ENCODE measurements at places on chromosomes 2 and 18.
A peak's percentile ranks its signal among the peaks of the same experiment; 100 is the strongest.

DNA sequence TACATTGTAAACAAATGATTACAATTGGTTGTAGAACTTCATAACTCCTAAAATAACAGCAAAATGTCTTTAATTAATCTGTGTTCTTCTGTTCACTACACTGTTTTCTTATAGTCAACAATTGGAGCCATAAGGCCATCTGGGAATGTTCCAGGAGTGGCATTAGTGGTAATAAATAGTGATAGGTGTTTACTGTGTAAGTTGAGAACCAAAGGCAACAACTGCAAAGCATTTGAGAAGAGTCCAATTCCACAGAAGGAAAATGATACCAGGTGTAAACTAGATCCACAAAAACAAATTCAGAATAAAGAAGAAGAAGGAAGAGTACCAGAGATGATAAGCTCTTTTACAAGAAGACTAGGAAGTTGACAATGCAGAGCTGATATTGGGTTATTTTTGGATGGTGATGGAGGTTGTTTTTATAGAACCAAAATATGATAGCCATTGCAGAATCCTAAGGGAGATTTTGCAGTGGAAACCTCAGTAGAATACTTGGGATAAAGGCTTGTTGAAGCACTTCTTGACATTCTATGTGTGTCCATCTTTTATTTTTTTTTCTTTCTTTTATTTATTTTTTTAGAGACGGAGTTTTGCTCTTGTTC, 52.9 kb downstream of the ANTXR1 start:
- no peak for DNase-seq

- DNase-seq: no peak
Observed at GRCh38 chr2:29743516-29743915, 177.9 kb downstream of the ALK start.

- DNase-seq: no peak
Observed at GRCh38 chr2:28389399-28390240, 3.0 kb upstream of the FOSL2 start.

- no peak for DNase-seq
Observed at GRCh38 chr2:214217599-214217998, 193.3 kb upstream of the VWC2L start.

DNA sequence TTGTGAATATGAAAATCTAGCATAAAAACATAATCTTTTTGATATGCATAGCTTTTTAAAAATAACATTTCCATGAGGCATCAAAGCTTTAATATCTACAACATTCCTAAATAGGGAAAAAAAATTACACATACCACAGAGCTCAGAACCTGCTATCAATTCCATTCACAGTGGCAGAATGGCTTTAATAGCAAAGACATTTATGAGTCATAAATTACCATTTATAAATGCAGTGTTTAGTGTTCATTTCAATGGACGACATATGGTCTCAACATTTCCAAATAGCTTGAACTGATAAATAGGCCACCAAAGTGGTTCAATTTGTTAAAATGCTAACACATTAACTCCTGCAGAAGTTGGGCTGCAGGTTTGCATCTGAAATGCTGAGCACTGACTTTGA, 600.6 kb upstream of the SETBP1 start:
- no peak for DNase-seq

- DNase-seq: no peak
Observed at GRCh38 chr2:191933307-191934105, 86.6 kb upstream of the CAVIN2 start.

DNA sequence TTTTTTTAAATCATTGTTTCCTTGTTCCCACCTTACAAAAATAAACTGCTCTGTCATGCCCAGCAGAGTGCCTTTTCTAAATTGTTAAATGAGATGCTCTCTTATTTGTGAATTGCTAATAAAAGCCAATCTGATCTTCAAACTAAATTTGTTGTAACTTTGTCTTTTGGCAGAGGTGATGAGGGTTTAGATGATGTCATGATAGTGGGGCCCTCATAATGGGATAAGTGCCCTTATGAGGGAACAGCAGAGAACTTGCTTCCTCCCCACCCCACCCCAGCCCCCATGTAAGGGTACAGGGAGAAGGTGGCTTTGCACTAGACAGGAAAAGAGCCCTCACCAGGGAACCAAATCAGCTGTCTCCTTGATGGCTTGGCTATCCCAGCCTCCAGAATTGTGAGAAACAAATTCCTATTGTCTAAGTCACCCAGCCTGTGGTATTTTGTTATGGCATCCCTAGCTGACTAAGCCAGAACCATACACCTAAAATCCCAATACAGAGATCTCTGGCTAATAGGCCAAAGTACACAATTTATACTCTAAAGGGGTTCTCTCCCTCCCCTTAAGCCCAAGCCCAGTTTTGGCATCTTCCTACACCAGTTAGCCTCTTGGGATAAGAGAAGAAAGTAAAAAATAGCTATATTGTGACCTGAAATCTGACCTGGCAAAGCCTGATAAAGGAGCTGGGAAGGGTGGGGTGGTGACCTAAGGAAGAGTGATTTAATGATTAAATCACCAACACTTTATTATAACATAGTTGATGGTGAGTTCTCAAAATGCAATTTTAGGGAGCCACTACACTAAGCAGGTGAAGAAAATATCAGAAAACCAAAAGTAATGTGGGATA, 40.3 kb upstream of the HNRNPA3 start:
- DNase-seq: no peak

DNA sequence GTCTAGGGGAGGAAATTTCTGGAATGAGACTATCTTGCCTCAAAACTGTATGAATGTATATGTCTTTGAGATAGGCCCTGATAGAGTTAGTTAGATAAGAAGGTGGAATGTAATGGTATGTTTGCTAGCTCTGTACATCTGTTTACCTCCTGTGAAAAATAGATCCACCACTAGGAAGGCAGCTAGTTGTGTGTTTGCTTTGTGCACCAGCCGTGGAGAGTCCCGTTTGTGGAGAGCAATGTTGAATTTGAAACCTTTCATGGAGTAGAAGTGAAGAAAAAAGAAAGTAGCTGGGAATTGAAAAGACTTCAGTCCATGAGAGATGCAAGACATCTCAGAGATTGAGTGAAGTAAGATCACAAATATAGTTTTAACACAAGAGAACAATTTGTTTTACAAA, 25.4 kb downstream of the ASXL3 start:
- no peak for DNase-seq

GRCh38 chr2:39431592-39432316, 5.3 kb downstream of the MAP4K3 start:
- DNase-seq: no peak

GRCh38 chr2:166140475-166140874, 12.7 kb upstream of the SCN1A start:
- DNase-seq: no peak

GRCh38 chr2:47309472-47309951, 93.4 kb upstream of the MSH2 start:
- DNase-seq: no peak

GRCh38 chr2:68272246-68272994, 20.1 kb upstream of the PPP3R1 start:
- DNase-seq: no peak

DNA sequence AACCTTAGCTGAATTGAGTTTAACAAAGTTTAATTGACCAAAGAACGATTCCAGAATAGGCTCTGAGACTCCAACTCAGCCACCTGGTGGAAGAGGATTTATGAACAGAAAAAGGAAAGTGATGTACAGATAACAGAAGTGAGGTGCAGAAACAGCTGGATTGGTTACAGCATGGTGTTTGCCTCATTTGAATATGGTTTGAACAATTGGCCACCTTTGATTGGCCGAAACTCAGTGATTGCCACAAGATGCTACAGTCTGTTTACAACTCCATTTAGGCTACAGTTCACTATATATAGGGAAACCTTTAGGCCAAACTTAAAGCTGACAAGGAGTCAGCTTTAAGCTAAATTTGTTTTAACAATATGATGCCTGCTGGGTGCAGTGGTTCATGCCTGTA, 28.1 kb upstream of the SLC35G4 start:
- no peak for DNase-seq

- no peak for DNase-seq
Observed at GRCh38 chr2:60368456-60368855, 185.0 kb downstream of the BCL11A start.

DNA sequence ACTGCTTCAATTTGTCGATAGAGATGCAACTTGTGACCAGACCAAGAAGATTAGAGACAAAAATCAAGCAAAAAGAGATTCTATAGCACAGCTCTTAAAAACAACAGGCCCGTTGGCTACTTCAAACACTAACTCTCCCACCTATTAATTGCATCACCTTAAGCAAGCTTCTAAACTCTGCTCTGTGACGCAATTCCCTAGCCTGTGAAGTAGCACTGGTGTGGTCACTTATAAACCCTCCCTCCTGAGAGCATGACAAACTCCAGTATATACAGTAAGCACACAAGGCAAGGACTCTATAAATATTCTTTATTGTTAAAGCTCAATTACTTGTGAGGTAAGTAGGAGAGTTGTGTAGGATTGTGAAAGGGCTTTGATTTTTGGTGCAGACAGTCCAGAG, 72.3 kb downstream of the CMPK2 start:
- no peak for DNase-seq

DNA sequence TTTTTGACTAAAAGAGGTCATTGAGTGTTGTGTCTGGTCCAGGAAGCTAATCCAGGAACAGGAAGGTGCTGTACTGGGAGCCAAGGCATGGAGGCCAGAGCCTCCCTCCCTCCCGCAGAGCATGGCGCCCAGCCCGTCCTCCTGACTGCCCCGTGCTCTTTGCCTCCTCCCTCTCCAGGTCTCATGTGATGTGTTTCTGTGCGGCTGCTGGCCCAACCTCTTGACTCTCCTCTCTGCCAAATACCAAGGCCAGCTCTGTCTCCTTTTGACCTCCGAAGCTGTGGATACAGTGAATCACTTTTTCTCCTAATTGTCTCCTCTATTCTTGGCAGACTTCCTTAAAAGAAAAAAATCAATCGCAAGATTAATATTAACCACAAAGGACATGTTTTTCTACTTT, 284.1 kb downstream of the PHLPP1 start:
- DNase-seq: peak; percentile 88
